NCI-H1436 treated with DMSO at 0.1 percent for 48 hours (cell line): ENCODE measurements at places on chromosomes 6 and 20.

DNA sequence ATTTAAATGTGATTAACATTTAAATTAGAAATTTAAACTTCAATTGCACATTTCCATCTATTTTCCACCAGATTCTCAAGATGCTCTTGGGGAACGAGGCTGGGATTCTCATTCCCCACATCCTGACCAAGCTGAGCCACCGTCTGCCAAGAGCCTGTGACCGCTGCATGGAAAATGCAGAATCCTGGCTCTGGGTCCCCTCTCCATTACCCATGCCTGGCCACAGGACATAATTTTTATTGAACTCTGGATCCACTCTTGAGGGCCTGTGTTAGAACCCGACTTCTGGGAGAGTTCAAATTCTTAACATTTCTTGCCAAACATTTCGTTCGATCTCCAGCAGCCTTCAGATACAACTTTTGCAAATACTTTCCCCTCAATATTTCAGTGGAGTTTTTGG, 201.6 kb upstream of the SNX9 start:
- no peak for DNase-seq

DNA sequence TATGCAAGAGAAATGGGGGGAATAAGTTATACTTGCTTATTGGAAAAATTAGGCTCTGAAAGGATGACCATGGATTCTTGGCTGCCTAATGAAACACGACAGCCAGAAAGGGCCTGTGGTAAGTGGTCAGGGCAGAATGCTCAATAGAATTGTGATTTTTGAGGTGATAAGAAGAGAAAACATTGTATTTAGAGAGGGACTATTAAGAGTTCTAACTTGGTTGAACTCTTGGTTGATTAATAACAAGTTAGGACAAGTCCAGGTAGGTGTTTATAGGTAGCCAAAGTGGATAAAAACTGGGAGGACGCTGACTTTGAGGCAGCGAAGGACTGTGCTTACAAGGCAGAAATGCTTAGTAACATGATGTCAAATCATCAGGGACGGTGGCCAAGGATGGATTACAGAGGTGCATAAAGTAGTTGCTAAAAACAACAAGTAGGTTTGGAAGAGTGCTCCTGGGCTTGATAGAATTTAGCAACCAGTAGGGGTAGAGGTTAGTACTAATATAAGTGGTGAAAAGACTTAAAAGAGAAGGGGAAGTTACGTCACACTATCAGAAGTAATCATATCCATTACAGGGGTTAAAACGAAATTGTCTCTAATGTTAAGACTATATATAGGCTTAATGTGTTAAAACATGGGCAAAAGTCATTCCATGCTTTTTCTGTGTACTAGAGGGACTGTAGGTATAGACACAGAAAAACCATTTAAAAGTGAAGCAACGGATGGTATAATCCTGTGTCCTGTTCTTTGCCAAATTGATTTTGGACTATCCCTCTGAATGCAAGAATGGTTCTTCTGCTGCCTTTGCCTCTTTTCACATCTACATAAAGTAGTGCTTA, 98.6 kb downstream of the EYA4 start:
- no peak for DNase-seq

DNA sequence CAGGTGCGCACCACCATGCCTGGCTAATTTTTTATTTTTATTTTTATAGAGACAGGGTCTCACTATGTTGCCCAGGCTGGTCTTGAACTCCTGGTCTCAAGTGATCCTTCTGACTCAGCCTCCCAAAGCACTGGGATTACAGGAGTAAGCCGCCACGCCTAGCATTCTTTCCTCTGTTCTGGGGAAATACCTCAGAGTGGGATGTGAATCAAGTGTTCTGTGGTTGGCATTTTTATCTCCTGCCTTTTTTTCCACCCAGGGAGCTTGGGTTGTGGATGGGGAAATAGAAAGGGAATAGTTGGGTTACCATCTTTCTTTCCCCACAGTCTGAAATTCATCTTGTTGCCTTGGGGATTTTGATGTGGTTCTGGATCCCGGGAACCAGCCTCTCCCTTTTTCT, 24.1 kb downstream of the TFAP2C start:
- no peak for DNase-seq

DNA sequence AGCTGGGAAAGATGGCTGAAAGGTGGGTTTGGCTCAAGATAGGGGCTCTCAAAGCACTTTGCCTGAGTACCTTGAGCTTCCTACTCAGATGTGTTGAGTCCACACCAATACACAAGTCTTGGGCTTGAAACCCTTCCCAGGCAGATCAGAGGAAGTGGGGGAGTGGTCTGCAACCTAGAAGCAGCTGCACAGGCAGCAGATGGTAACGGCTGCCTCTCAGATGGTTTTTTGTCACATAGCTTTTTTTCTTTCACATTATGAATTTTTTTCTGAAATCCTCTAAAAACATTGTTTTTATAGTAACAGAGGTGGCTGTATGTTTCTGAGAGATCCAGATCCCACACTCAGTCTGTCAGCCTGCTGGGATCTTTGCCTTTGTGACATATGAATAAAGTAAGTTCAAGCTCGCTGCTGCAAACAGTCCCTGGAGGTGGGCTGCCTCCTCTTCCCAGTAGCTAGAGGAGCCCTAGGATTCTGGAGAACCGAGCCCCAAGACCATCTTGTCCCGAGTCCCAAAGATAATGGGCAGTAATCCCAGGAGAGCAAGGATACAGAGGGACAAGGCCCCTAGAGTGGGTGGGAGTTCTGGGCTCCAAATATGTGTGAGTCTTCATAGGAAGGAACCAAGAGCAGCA, 97.1 kb upstream of the TOP1 start:
- DNase-seq = no peak

GRCh38 chr20:39878809-39879208, 810.2 kb downstream of the MAFB start:
- no peak for DNase-seq

DNA sequence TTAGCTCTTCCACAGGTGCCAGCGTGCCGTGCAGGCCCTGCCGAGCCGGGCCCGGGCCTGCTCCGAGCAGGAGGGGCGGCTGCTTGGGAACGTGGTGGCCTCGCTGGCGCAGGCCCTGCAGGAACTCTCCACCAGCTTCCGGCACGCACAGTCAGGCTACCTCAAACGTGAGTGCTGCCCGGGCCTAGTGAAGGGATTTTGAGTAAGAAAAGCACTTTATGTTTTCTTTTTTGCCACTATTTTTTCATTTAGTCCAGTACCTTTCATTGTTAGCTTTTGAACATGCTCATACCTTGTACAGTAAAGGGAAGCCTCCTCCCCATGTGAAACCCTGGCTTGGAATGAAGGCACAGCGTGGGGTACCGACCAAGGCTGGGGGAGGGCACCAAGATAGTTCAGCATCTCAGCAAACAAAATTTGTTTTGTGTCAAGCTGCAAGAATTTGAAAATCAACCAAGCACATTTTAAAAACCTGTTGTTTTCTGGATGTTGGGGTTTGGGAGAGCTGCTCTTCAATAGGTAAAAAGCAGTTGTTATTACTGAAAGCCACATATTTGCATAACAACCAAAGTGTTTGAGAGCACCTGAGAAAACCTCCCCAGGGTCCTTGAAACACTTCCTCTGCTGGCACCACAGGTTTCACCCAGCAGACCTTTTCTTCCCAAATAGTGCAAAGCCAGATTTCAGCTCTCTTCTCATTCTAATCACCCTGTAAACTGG, 18.4 kb downstream of the STX16 start:
- no peak for DNase-seq

GRCh38 chr6:112040956-112041355, 12.9 kb upstream of the CCN6 start:
- no peak for DNase-seq
